ENCODE measurements at places on chromosomes 12 and 14.
A peak's percentile ranks its signal among the peaks of the same experiment; 100 is the strongest.

DNA sequence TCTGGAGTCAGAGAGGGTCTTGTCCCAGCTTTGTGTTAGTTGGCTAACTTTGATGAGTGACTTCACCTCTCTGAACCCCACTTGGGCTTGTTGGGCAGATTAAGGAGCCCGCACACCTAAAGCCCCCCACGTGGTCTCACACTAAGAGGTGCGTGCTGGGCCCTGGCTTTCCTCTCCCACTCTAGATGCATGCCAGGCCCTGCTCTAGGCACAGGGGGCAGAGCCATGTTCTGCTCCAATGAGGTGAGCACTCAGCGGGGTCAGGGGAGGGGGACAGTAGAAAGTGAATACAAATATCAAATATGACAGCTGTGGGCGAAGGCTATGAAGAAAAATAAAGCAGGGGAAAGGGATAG lies 119.0 kb downstream of the GCH1 start:
- DNase-seq: no peak

GRCh38 chr14:22484632-22485031 lies 104.4 kb downstream of the DAD1 start:
- no peak for DNase-seq

DNA sequence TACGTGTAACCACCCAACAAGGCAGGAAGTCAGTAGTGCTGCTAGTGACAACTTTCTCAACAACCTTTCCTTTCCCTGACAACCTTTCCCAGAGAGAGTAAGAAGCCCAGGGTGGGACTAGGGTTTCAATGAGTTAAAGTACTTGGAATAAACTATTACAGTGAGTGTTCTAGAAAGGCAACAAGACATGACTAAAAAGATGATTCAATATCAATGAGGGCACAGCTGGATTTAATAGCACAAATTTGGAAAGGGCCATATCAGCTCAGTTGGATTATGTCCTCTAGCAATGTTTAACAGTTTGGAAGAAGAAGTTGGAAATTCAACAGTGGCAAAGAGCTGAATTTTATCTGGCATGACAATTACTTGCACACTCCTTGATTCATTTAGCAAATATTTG lies 90.4 kb upstream of the GRIN2B start:
- DNase-seq: no peak

DNA sequence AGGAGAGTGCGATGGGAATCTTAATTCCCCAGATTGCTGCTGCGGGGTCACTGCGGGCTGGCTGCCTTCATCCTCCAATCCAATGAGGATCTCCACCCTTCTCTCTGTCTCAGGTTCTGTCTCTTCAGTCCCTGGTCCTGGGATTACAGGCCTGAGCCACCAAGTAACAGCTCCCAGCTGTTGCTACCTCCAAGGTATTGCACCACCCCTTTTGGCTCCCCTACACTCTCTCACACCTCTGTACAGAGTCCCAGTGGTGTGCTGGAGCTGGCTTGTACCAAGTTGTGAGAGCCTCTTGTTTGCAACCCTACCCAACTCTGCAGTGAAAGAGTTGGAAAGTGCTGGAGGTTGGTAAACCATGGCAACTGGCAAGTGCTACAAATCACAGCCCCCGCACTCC lies 10.0 kb upstream of the RILPL1 start:
- DNase-seq: peak; percentile 3

- DNase-seq: no peak
Measured at GRCh38 chr12:114858388-114859146, 174.6 kb upstream of the TBX3 start.

GRCh38 chr12:3988519-3989217 lies 115.5 kb upstream of the PARP11 start:
- DNase-seq: peak; percentile 58

DNA sequence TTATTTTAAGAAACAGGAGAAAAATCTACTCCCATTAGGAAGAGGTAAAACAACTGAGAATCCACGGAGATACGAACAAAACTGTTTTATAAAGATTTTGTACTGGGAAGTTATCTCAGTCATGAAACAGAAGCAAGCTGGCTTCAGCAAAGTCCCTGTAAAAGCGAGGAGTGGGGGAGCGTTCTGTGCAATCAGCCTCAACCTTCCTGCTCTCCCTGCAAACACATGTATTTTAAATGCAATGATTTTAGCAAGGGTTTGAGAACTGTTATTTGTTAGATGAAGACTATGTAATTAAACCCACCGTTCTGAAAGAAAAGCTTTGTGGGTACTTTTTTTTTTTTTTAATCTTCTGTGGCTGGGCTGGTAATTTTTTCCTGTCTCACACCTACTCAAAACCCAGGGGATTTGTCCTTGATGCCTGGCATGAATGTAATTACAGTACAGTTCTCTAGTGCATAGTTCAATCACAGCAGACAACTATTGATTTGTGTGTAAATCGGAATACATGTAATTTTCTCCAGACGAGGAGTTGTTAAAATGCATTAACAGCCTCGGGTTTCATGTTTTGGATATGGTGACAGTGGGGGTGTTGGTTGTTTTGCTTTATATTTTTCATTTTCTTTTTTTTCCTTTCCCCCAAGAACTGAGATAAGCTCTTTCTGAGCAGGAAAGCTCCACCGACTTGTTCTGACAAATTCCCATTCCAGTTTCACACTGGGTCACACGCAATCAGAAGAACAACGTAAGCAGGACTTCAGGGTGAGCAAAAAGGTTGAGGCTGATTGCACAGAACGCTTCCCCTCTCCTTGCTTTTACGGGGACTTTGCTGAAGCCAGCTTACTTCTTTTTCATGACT lies 153.6 kb downstream of the PHLDA1 start:
- no peak for DNase-seq

DNA sequence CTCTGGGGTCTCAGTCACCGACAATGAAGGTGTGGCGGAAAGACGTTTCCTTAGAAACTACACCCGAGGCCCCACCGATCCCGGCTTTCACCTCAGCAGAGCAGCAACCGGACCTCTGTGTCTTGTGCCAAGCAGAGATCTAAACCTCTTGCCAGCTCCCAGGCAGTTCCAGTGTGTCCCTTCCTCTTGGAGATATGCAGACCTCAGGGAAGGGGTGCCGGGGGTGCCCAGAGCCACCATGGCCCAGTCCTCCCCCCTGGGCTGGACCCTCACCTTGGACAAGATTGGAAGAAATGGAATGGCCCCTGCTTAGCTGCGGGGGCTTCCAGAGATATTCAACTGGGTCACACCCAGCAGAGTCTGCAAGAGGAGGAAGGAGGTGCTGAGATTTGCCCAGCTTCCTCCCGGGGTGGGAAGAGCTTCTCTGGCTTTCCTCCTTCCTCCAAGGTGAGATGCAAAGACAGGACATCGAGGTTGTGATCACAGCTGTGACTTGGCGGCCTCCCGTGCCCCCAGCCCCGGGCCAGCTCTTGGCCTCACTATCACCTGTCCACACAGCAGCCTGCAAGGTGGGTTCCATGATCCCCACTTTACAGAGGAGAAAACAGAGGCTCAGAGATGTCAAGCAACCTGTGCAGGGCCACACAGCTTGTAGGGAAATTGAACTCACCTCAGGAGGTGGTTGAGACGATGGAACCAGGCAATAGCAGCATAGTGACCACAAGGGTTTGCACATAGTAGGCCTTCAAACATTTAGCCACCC lies 281.7 kb upstream of the RTL1 start:
- DNase-seq: no peak

DNA sequence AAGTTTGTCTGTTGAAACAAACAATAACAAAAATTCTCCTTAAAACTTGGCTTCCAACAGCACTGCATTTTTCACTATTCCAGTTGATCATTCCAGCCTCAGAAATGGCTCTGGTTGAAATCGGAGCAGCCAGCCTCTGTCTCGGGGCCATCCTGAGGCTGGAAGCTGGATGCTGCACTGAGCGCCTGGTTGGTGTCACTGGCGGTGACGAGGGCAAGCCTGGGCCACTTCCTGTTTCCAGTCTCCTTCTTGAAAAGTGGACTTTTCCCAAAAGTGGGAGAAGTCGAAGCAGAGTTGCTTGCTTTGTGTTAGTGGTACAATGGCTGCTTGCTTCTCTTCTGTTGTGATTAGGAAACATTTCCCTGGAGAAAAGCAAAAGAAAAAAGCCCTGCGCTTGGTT lies 48.7 kb downstream of the CCDC92 start:
- DNase-seq: no peak

- DNase-seq: no peak
Measured at GRCh38 chr14:98428483-98428994, 843.5 kb downstream of the BCL11B start.

DNA sequence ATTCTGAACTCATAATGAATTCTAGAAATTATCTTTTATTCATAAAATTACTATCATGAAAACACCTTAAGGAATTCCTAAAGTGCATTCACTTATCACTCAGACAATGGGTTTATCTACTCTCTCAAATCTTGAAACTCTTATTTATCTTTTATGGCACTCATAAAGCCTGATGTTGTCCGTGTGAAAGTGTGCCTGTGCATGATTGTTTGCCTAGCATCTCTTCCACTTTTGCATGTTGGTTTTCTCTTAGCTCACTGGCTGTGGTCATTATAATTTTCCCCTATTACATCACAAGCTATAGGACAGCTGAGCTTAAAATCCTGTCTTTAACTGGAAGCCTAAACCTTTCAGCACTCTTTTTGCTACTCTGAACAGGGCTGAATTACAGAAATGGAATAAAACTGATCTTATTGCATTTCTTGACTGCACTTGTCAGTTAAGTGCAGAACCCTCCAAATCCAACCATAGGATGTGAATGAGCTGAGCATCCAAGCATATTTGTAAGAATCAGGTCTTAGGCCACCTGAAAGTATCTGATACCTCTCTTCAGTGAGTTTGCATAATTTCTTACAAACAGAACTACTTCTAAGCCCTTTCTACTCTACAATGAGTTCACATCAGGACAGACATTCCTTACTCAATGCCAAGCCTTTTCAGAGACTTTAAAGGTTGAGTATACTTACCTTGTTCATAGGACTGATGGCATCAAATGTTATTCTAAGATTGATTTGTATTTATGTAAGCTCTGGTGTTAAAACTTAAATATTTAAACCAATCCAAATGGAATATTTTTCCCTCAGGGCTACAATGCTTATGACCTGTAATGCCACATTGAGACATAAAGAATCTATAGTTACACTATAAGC lies 221.2 kb upstream of the KITLG start:
- no peak for DNase-seq

DNA sequence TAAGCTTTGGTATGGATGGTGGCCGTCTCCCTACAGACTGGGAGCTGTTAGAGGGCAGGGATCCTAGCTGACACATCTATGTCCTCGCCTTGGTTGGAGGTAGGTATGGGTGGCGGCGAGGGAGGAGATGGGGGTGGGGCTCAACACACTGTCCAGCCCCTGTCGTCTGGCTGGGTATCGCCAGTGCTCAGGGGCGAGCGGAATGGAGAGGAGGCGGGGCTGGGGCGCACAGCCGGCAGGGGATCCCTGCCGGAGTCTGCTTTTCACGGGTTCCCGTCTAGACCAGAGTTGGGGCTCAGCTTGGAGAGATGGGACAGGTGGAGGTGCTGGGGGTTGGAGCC lies 16.1 kb downstream of the TAMALIN start:
- DNase-seq: no peak

DNA sequence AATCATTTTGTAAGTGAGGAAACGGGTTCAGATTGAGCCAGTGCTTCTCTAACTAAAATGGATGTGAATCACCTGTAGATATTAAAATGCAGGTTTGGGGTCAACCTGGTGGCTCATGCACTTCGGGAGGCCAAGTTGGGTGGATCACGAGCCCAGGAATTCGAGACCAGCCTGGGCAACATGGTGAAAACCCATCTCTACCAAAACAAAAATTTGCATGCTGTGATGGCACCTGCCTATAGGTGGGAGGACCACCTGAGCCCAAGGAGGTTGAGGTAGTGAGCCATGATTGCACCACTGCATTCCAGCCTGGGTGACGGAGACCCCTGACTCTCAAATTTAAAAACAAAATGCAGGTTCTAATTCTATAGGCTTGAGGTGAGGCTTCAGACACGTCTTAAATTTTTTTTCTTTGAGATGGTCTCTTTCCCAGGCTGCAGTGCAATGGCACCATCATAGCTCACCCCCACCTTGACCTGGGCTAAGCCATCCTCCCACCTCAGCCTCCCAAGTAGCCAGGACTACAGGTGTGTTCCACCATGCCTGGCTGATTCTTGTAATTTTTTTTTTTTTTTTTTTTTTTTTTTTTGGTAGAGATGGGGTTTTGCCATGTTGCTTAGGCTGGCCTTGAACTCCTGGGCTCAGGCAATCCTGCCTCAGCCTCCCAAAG lies 9.0 kb downstream of the TUBA1C start:
- DNase-seq: no peak

DNA sequence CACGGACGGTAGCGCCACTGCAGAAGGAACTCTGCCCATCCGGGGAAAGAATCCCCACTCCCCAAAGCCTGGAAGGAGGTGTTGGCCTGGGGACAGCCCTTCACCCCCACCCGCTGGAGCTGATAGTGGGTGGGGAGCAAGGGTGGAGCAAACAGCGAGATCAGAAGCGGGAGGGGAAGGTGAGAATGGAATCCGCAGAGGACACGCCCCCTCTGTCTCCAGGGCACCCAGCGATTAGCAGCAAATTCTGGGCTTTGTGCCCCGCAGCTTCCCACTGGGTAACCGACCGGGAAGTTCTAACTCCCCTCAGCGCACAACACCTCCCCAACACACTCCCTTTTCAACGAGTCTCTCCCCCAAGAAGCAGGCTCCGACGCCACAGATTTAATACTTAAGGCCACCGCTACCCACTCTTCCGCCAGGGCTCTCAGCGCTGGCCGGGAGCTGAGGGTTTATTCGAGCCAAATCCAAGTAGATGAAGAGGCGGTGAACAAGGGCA lies 1.4 kb downstream of the SLC25A29 start:
- no peak for DNase-seq

- no peak for DNase-seq
Measured at GRCh38 chr12:27524839-27525753, 1.1 kb downstream of the PPFIBP1 start.

Measured in GM10248 (cell line).